Stimulated activated CD4-positive, alpha-beta T cell treated with anti-CD3 and anti-CD28 coated beads, Interleukin-15, amount 100 ng/mL, for 1 hour (primary cell): ENCODE measurements at places on chromosomes 4 and X.

DNA sequence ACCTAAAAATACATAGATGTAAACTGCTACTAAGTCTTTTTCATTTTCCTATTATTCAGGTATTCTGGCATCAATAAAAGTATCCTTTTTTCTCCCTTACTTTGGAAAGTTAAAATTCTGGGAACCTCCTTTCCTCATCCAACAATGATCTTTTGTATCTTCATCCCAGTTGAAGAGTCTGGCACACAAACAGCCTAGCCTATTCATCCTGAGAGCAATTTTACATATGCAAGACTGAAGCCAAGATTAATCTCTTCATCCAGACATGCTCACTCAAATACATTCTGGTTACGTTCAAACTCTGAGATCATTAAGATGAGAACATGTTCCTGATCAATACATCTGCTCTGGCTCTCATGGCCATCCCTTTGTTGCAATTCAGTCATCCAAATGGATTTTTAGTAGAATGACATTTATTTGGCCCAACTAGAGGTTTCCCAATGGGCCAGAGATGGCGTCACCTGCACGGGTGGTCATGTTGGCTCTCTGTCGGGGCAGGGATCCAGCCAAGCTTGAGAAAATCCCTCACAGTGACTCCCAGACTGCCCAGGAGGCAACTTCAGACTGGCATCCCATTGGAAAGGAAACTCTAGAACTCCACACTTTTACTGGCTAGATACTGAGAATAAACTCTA lies 135.3 kb upstream of the VCX2 start:
- no peak for DNase-seq

GRCh38 chr4:75030028-75030427 lies 97.1 kb downstream of the PARM1 start:
- no peak for DNase-seq

DNA sequence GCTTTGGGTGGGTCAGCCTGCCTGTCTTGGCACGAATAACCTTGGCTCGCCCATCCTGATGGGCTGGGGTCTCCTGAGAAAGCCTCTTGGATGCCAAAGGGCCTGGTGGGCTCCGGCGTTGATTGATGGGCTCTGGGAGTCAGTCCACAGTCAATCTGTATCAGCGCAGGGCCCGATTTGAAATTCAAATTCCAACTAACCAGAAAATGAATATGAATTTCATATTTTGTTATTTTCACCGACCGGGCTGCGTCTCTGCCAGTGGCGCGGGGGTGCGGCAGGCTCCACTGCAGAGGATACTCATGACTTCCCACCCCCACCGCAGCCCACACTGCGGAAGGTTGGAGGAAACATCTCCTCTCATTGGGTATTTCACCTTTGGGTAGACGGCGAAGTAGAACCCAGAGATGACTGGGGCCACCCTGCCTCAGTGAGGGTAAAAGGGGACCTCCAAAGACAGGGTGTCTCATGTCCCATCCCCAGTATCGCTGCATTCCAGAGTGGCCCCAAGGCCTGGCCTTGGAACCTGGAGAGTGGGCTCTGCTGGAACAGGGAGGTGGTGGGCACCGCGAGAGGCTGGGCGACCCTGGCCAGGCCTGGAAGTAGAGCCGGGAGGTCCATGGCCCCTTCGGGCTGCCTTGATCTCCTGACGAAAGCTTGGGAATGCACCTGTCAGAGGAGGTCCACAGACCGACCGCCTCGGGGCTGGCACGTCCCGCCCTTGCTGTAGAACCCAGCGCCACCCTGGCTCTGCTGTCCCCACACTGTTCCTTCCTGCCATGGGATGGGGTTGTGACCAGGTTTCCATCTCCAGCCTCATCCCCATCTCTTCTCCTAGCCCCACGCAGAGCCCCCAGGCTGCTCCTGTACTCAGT lies 54.8 kb upstream of the SORCS2 start:
- DNase-seq: no peak

- DNase-seq: no peak
These were observed 18.7 kb upstream of the FMR1NB start for GRCh38 chrX:147962476-147962875.

DNA sequence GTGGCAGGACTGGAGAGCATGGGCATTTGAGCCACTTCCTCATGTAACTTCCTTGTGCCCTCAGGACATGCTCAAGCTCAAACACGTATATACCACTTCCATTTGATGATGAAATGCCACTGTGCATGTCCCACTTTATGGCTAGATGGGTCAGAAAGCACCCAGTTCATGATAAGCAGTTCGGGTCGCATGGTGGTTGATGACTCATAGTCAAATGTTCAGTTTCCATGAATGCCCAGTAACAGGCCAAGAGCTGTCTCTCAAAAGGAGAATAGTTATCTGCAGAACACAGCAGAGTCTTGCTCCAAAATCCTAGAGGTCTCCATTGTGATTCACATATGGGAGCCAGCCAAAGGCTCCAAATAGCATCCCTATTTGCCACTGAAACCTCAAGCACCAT lies 48.9 kb upstream of the SPIN3 start:
- no peak for DNase-seq

DNA sequence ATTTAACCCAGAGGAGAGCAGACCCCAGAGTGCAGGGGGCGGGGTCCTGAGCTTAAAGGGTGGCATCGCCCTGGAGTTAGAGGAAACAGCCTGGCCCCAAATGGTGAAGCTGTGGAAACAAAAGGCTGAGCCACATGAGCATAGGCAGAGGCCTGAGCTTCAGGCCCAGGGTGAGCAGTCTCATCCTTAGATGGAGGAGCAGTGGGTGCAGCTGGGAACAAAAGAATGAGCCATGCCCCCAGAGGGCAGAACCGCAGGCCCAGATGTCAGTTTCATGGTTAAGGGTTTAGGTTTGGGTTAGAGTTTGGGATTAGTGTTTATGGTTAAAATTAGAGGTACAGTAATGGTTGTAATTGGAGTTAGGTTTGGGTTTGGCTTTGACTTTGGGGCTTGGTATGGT lies 44.4 kb upstream of the IL9R start:
- DNase-seq: no peak

GRCh38 chr4:155060419-155060818 lies 148.0 kb upstream of the NPY2R start:
- no peak for DNase-seq

DNA sequence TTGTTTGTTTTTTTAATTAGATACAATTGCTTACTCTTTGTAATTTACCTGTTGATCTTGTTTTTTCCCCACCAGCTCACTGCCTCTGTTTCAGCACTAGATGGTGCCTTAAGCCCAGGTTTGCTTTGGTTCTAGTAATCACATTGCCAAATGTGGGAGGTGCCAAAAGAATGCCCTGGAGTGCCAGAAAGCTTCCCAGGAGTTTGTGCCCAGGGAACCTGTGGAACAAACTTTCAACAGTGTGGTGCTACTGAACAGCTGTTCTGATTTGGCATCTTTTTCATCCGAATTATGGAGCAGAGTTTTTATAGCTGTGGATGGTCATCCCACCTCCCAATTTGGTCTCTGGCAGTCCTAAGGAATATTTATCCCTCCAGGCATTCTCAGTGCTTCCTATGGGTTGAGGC lies 1000.7 kb downstream of the STIM2 start:
- DNase-seq: no peak

DNA sequence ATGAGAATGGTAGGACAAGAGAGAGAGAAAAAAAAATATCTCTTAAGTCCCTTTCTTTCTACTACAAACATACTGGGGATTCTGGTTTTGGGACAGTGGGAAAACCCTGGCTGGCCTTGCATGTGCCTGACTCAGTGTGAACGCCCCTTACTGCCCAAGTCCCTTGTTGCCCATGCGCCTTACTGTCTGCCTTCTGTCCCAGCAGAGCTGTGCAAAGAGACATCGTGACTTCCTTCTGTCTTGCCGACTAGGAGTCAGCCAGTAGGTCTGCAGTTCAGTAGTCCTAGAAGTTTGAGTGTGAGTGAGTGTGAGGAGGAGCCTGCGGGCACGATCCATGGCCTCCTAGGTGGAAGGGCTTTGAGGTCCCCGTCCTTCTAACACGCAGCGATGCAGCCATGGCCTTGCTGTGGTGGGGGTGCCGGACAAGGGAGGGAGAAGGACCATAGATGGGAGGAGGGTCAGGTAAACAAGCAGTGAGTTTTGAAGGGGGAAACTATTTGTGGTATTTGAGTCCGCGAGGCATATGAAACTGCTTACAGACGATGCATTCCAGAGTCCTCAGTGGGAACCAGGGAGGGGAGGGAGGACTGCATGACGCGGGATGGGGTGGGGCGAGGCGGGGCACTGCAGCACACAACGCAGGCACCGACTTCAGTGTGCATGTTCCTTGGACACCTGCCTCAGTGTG lies at the start of gene XAGE2:
Gene XAGE2, plus strand, starts transcription at position 654 of the 688 bp plus-strand sequence. CDS start 994 bp downstream, outside the sequence.
- DNase-seq: no peak

- DNase-seq: no peak
These were observed 44.3 kb downstream of the TSPAN5 start for GRCh38 chr4:98614094-98614493.

- no peak for DNase-seq
These were observed 19.6 kb downstream of the VAMP7 start for GRCh38 chrX:155900765-155901164.

- DNase-seq: no peak
These were observed 544.0 kb upstream of the AMOT start for GRCh38 chrX:113384628-113385027.

- DNase-seq: no peak
These were observed 64.8 kb upstream of the GK2 start for GRCh38 chr4:79472693-79473438.

DNA sequence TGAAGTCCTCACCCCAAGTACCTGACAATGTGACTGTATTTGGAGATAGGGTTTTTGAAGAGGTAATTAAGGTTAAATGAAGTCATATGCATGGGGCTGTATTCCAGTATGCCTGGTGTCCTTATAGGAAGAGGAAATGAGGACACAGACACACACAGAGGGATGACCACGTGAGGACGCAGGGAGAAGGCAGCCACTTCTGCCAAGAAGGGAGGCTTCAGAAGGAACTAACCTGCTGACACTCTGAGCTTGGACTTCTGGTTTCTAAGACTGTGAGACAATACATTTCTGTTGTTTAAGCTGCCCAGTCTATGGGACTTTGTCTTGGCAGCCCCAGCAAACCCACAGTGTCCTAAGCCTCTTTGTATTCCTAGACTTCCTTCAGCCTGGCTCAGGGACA lies 3.0 kb upstream of the SLC2A9 start:
- DNase-seq: no peak

DNA sequence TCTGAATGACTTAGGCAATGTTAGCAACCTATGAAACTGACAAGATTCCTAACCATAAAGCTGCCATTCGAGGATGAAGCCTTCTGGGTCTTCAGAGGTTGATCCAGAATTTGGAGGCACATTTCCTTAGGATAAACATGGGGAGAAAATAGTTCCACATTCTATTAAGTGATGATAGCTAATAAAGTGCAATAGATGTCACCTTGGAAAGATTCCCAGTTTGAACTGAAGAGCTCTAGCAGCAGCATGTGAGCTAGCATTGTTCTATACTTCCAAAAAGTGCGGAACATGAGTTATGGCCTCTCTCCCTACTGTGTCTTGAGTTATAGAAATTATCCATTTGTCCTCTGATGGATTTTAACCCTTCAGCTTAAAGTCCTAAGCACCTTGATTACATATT lies 991.4 kb upstream of the SLIT2 start:
- no peak for DNase-seq

GRCh38 chr4:32824336-32824735 lies 2104.2 kb downstream of the PCDH7 start:
- DNase-seq: no peak

- DNase-seq: no peak
These were observed 225.8 kb upstream of the NOCT start for GRCh38 chr4:138789796-138790195.

GRCh38 chr4:55965585-55965984 lies 16.8 kb downstream of the CEP135 start:
- no peak for DNase-seq

DNA sequence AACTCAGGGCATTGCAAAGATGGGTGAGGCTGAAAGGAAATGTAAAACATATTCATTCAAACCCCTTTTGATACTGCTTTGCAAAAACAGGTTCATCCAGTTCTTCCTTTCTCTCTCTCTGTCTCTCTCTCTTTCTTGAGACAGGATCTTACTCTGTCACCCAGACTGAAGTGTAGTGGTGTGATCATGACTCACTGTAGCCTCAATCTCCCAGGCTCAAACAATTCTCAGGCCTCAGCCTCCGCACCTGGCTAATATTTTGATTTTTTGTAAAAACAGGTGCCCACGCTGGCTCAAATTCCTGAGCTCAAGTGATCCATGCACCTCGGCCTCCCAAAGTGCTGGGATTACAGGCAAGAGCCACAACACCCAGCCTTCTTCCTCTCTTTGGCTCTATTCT lies 15.6 kb upstream of the DCHS2 start:
- DNase-seq: no peak

DNA sequence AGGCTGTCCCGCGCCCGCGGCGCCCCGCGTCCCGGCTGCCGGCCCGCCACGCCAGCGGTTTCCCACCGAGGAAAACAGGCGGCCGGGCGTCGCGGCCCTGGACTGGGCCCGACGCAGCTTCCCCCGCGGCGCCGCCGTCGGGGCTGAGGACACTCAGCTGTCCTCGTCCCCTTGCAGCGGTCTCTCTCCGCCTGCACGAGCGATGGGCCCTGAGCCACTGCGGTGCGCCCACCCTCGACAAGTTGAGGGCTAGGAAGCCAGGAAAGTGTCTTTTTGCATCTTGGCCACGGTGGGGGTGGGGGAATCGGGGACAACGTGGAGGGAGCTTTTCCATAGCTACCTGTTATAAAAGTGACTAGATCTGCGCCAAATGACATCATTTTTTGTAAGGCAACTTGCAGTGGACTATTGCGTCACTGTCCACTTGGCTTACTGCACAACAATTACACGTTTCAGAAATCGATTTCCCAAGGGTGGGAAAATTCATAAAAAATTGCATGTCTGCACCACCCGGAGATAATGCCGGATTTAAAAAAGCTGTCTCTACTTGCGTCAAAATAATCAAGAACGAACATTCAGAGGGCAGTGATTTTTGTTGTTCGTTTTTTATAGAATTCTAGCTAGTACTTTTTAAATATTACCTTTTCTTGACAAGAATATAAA lies 1.1 kb downstream of the KLHL15 start:
- peak; percentile 3 for DNase-seq

DNA sequence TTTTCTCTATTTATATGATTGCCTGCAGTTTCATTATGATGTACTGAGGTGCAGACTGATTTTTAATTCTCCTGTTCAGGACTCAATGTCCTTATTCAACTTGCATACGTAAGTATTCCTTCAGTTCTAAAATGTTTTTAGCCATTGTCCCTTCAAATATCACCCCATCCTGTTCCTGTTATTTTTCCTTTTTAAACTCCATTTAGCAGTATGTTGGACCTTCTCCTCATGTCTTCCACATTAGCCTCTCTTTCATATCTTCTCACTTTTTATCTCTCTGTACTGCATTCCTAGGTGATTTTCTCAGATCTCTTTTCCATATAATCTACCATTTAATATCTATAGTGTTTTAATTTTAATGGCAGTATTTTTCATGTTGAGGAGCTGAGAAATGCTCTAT lies 317.7 kb downstream of the NR3C2 start:
- no peak for DNase-seq

GRCh38 chr4:23382879-23383278 lies 507.0 kb downstream of the PPARGC1A start:
- DNase-seq: no peak

DNA sequence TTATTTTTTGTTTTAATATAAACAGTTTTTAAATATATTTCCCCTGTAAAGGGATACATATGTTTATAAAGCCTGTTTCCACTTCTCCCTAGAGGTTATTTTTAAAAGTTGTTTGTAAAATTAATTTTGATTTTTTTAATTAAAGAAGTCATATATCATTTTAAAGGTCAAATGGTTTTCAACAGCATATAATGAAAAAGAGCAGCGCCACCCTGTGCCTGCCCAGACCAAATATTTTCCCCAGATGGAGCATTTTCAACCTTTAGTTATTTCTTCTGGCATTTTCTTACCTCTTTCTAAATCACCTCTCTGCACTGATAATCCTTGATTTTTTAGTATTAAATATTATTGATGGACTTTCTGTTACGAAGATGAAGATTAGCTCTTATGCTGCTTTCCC lies 21.0 kb downstream of the MSX1 start:
- no peak for DNase-seq
